ENCODE measurements at places on chromosomes 3 and 15.

GRCh38 chr3:193132964-193133363, 108.1 kb upstream of the PLAAT1 start:
- no peak for DNase-seq

DNA sequence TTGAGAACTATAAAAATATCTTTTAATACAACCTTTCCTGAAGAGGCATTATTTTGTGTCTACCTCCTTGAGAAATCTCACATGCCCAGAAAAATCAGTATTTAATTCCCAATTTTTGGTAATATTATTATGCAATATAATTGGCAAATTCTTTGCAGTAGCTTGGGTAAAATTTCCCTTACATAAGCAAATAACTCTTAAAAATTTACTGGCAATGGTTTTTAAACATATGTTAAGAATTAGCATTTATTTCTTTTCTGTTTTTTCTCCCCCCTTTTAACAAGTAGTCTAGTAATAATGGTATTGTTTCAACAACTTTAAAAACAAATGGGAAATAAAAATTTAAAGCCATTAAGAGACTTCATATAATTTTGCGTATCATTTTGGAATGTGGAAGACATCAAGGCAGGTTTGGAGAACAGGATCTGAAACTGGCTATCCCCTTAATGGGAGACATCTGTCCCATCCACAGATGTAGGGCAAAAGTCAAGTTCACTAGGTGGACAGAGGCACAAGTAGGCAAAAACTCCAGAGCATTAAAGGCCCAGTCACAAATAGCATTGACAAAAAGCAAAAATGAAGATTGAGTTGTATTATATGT, 89.6 kb upstream of the AADACL2 start:
- DNase-seq, result no peak

DNA sequence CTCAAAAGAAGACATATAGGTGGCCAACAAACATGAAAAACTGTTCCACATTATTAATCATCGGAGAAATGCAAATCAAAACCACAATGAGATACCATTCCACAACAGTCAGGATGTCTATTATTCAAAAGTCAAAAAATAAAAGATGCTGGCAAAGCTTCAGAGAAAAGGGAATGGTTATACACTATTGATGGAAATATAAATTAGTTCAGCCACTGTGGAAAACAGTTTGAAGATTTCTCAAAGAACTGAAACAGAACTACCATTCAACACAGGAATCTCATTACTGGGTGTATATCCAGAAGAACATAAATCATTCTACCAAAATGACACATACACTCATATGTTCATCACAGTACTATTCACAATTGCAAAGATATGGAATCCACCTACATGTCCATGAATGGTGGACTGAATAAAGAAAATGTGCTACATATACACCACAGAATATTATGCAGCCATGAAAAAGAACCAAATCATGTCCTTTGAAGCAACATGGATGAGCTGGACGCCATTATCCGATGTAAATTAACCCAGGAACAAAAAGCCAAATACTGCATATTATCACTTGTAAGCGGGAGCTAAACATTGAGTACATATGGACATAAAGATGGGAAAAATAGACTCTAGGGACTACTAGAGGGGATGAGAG, 32.7 kb upstream of the DGKG start:
- no peak for DNase-seq

DNA sequence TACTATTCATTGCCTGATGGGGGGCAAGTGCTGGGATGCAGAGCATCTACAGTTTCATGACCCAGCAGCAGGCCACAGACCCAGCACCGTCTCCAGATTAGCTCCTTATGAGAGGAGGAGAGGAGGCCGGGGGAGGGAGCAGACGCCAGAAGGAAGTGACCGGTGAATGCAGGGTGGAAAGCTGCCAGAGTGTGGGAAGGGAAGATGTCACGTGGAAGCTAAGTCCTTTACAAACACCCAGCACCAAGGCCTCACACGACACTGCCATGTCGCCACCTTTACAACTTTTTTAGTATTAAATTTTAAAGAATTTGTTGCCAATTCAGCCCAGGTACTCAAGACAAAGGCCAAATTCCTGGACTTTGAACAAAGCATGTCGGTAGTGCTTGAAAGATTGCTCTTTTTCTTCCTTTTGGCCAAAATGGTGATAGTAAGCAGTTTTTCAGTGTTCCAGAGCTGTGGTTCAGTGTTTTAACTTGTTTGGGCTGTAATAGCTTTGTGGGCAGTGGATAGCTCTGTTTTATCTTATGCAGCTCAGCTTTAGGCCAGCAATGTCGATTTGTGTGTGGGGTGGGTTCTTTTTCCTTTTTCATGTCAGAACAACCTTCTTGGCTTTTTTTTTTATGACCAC, 58.2 kb downstream of the ZBTB38 start:
- DNase-seq, result no peak

GRCh38 chr3:103919327-103919726, 1447.4 kb upstream of the ALCAM start:
- no peak for DNase-seq

- DNase-seq, result no peak
Measured at GRCh38 chr15:77630956-77631744, 1.6 kb downstream of the LINGO1 start.

DNA sequence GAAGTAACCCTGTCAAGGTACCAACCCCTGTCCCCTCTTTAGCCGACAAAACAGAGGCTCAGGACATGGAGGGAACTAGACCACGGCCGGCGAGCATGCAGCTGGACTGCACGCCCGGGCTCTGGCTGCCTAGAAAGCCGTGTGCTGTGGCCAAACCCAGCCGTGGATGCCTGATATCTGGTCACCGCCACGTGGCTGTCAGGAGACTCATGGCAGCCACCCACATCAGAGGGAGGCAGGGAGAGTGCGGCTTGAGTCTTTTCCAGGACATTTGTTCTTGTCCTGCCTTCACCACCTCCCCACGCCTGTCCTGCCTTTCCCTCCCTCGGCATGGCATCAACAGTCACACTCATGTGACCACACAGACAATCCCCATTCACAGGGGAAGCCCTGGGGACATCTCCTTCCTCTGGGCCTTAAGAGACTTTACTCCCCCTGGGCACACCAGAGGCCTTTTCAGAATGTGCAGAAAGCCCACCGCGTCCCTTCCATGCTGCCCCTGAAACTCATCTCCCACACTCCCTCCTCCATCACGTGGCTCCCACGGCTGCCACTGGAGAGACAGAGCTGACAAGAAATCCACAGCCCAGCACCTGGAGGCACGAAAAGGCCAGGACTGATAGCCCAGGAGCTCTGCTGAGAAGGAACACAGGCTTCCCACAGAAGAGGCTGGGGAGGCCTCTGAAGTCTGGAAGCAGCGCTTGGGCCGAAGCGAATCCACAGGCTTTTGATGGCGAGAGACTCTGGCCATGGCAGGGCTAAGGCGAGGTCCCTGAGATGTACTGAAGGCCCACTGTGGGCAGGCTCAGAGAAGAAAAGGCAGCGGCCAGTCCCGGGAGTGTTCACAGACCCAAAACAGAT, 71.2 kb upstream of the IQSEC1 start:
- no peak for DNase-seq

DNA sequence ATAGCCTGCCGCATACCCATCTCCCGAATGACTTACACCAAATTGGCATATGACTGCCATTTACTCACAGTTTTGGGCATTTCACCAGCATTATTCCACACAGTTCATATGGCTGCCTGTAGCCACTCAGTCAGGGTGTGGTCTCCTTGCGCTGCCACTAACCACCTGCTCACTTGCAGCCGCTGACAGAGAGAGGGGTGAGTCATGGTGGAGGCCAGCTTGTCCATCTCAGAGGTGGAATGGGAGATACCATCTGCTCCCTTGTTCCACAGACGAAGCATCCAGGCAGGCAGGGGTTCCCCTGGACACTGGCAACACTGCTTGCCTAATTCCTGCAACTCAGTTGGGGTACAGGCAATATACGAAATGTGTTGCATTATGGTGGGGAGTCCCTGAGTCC, 15.6 kb downstream of the CCRL2 start:
- peak; percentile 11 for DNase-seq

GRCh38 chr3:49388289-49388820, 23.4 kb downstream of the RHOA start:
- no peak for DNase-seq

Data from erythroblast (primary cell).